ENCODE measurements at places on chromosomes 16 and 17.

GRCh38 chr17:62998665-62999393, 32.8 kb downstream of the TANC2 start:
- no peak for DNase-seq

DNA sequence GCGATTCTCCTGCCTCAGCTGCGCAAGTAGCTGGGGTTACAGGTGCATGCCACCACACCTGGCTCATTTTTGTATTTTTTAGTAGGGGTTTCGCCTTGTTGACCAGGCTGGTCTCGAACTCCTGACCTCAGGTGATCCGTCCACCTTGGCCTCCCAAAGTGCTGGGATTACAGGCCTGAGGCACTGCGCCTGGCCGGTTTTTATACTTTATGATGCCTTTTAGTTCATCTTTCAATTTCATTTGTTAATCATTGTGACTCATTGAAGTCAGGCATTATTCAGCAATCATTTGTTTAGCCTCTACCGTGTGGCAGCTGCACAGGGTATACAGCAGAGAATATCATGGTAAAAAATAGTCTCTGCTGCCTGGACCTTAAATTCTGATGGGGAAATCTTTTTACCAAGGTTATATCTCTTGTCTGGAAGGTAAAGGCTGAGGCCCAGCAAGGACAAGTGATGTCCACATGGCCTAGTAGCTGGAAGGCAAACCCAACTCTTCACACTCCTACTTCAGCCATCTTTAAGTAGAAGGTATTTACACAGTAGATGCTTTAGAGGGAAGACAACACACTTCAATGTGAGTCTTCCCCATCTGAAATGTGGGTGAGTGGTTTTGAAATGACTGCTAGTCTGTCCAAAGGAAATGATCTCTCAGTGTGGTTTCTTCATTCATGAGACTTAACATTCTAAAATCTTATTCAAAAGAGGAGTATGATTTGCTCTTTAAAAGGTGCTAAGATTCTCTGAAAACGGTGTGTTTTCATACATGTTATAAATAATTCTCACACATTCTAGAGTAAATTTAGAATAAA, 2.4 kb downstream of the PRPSAP2 start:
- DNase-seq, result no peak

DNA sequence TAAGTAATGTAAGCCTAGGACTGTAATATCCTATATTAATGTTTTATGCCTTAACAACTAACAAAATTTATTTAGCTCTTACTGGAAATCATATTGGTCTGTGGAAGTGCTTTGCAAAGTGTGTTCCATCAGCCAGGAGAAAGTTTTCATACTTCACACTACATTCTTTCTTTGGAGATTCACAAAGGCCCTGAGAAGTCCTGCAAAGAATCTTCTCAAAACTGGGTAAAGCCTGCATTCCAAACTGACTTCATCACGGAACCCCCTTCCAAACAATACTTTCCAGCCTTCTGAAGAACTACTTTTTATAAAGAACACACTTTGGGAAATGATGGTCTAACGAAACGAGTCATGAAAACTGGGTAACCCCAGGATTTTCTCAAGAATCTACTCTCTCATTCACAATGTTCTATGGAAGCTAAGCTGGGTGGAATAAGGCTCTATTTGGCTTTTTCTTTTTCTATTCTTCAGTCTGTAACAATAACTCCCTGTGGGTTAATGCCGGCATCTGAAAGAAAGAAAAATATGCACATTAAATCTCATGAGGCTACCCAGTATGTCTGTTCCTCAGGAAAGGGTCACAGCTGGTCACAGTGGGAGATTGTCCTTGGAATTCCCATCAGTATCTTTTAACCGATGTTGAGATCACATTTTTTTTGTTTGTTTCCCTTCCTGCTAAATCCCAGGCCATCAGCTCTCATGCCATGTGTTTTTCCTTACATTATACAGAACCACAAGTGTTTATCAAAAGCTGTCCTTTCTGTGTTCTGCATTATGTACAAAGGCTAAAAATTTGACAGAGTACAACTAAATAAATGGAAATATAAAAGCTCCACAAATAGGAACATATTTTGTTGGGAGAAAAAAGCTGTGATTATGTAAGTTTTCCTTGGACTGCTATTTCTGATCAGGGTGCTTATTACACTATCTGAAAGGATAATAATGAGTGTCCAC, 12.8 kb upstream of the AKAP1 start:
- no peak for DNase-seq

DNA sequence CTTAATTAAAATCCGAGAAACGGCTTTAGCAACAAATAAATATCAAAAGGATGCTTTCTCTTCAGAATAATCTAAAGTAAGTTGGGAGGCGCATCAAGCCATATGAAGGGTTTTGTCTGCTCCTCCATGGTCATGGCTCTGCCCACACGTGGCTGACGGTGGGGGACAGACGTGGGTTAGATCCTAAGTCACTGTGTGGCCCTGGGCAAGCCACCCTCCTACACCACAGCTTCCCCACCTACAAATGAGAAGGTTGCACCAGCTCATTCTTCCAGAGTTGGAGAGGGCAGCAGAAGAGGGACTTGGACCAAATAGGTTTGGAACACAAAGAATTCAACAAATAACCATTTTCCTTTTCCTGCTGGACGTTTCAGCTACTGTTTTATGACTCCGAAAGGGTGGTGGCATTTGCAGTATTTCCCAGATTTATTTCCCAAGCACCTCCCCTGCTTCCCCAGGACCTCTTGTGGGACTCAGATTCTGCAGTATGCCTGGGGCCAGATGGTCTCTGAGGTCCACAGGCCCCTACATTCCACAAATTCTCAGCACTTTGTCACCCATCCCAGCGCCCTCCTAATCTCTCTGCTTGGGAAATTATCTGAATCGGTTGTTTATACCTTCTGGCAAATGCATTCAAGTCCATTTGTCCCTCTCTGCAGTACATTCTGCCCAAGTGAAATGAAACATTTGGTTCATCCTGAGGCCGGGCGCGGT, 17.8 kb downstream of the LRRC75A start:
- no peak for DNase-seq

- no peak for DNase-seq
Observed at GRCh38 chr17:64781014-64781756, 119.1 kb upstream of the SMURF2 start.

- DNase-seq, result no peak
Observed at GRCh38 chr17:42759982-42760651, 910 bp upstream of the RAMP2 start.

DNA sequence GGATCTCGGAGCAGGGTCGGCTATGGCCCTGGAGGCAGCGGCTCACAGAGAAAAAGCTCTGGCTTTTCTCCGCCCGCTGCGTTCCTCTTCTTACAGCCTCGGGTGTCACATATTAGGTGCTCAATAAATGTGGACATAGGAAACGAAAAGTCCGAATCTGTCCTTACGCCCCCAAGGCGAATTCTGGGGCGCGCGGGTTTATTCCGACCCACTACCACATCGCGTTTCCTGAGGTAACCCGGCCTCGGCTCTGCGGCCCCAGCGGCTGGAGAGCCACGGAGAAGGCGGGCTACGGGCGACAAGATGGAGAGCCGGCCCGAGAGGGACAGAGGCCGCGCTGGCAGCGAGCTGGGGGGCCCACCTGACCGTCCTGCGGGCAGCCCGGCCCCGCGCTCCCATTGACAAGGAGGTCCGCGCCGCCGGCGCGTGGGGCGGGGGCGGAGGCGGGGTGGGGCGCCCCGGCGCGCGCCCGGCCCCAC, 573 bp upstream of the GNAO1 start:
- no peak for DNase-seq

GRCh38 chr16:16009401-16009800, 60.0 kb downstream of the ABCC1 start:
- no peak for DNase-seq

DNA sequence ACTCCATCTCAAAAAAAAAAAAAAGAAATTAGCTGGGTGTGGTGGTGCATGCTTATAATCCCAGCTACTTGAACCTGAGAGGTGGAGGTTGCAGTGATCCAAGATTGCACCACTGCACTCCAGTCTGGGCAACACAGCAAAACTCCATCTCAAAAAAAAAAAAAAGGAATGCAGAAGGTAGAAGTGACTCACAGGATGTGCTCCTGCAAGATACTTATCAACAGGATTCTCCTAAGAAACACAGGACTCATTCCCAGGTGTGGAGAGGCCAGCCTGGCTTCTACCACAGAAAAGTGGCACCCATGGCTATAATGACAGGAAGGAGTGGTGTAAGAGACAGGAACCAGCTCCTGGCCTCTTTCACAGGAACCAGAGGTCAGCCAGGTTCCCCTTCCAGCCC, 13.8 kb downstream of the ELMO3 start:
- no peak for DNase-seq

DNA sequence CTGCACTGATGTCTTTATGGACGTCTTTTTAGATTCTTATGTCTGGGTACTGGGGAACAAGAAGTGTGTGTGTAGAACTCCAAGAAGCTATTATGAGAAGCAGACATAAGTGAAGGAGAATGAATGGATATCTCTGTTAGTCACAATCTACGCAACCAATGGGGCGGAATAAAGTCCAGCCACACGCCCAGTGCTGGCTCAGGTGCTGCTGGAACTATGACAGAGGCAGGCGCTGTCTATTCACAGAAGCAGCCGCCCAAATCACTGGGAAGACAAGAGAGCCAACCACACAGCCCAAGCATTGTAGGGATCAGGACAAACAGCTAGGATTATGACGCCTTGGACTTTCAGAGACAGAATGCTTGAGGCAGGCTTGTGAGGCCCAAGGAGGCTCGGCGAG, 43.9 kb upstream of the ICAM2 start:
- DNase-seq, result no peak

DNA sequence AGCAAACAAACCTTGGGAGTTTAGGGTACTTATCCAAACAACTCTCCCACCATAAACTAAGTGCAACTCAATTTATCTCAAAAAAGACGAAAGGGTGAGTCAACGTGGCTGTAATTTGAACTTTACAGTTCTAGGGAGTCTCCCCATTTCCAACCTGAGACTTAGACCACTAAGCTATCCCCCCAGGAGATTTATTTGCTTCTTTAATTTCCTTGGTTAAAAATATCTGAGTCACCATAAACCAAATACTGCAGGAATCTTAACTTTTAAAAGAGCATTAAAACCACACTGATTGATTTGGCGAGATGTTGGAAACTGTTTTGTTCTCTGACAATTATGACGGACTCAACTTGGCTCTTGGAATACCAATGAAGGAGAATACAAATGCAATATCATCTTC, 299.3 kb upstream of the SOX9 start:
- DNase-seq, result no peak

All from NCI-H1092 treated with DMSO at 0.1 percent for 48 hours (cell line).